ENCODE measurements at places on chromosomes 1 and 21.

DNA sequence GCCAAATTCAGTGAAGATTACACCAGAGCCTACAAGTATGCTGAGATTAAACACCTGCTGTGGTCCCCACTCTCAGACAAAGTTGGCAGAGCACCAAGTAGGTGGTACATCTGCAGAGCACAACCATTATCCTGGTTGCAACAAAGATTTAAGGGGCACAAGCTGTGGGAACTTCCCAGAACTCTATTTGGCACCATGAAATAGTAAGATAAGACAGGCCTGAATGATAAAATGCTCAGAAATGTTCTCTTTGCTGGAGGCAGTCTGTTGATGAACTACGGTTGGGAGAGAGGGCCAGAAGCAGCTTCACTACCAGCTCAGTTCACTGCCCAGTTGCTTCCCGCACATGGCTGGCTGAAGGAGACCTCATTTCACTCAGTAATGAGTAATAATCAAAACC is 19.9 kb downstream of the RPL5 start:
- DNase-seq: no peak

- peak; percentile 61 for DNase-seq
These were observed 382 bp downstream of the GPBP1L1 start for GRCh38 chr1:45686015-45686287.

DNA sequence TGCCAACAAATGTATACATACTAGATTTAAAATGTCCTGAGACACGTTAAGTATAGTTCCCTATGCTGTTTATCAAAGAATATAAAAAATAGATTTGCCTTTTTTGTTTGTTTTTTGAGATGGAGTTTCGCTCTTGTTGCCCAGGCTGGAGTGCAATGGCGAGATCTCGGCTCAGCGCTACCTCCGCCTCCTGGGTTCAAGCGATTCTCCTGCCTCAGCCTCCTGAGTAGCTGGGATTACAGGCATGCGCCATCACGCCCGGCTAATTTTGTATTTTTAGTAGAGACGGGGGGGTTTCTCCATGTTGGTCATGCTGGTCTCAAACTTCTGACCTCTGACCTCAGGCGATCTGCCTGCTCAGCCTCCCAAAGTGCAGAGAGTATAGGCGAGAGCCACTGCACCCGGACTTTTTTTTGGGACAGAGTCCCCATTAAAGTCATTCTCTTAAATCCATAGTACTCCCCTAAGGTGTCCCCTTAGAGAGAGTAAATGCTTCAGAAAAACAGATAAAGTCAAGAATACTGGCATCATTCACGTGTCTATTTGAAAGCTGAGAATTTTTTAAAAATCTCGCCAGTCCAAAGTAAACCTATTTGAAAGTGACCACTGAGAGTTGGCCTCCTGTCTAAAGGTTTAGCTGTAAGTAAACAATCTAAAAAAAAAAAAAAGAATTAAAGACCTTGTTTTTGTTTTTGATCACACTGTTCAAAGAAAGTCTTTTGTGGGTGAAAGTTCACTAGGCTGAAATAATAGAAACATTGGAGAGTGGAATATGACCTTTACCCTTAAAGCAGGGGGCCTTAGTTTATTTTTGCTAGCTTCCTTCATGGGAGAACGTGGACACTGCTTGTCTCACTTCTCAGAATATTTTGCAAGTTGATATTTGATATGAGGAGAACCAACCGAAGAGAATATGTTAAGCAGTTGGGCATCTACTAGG is 48.0 kb upstream of the SLC16A1 start:
- DNase-seq: no peak

- no peak for DNase-seq
These were observed 65.5 kb upstream of the LAPTM5 start for GRCh38 chr1:30822966-30823581.

GRCh38 chr1:230768903-230769570 is 21.8 kb downstream of the CAPN9 start:
- DNase-seq: no peak

DNA sequence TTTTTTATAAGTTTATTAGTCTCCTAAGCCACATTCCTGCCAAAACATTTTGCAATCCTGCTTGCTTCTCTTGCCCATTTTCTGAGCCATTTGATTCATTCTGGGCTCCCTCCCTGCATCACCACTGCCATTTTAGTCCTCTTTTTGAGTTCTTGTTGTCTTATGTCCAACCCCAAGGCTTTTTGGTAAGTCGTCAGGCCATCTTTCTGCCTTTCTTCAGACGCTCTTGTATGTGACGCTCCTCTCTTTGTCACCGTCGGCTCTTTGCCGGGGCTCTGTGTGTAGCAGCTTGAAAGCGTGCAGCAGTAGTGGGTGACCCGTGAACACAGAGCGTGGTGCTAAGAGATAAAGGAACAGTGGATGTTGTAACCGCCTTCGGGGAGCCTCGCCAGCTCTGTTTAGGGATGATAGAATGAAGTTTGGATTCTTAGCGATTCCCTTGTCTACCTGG is 14.6 kb downstream of the HUNK start:
- DNase-seq: peak; percentile 31

GRCh38 chr1:114144016-114144415 is 9.7 kb downstream of the SYT6 start:
- no peak for DNase-seq

GRCh38 chr1:182397653-182398393 is 2.6 kb downstream of the TEDDM1 start:
- no peak for DNase-seq

Data from uterus (tissue), 4 donors.